ENCODE measurements at places on chromosomes 5 and 9.

DNA sequence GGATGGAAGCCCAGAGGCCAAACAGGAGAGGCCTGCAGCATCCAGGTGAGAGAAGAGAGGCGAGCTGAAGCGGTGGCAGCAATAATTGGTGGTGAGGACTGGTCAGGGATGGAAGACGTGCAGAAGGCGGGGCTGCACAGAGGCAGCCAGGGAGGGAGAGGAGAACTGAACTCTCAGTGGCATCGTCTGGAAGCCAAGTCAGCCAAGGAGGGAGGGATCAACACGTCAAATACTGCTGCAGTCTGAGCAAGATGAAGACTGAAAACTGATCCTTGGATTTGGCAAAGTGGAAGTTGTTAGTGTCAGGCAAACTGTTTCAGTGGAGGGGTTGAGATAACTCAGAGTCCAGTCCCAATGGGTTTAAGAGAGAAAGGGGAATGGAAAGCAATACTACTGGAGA, 145.4 kb downstream of the CDK5RAP2 start:
- peak; percentile 51 for DNase-seq

GRCh38 chr5:67773411-67774266, 441.9 kb upstream of the PIK3R1 start:
- peak; percentile 70 for DNase-seq

DNA sequence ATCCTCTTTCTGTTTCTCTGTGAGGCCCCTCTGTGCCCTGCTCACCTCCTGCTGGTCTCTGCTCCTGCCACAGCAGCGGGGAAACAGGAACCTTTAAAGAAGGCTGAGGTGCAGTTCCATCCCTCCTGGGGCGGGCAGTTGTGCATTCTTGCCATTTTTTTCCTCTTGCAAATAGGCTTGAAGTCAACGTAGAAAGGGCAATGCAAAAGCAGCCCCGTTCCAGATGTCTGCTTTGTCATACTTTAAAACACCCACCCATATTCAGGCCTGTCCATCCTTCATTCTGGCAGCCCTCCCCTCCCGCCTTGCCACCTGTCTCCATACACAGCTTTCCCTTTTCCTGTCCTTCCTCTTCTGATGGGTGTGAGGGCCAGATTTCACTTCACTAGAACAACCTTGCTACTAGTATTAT, 65.4 kb upstream of the KLF9 start:
- peak; percentile 47 for DNase-seq

- no peak for DNase-seq
These were observed 233.4 kb downstream of the NR3C1 start for GRCh38 chr5:143170104-143170503.

DNA sequence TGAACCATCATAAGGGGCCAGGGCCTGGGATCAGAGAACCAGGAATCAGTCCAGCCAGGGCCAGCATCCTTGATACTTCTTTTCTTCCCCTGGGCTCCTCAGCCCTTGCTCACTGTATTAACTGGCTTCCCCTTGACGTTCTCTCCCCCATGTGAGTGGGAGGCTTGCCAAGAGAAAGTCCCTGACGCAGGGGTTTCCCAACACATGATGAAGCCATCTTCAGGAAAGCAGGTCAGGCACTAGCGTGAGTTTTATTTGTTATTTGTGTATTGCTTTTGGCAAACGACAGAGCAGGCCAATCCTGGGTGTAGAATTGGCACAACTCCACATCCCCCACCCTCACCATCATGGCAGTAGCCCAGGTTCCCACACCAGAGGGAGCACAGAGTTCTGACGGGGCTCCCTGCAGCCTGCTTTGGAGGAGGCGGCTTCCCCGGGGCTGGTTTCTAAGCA, 165.5 kb upstream of the NFIL3 start:
- peak; percentile 45 for DNase-seq

DNA sequence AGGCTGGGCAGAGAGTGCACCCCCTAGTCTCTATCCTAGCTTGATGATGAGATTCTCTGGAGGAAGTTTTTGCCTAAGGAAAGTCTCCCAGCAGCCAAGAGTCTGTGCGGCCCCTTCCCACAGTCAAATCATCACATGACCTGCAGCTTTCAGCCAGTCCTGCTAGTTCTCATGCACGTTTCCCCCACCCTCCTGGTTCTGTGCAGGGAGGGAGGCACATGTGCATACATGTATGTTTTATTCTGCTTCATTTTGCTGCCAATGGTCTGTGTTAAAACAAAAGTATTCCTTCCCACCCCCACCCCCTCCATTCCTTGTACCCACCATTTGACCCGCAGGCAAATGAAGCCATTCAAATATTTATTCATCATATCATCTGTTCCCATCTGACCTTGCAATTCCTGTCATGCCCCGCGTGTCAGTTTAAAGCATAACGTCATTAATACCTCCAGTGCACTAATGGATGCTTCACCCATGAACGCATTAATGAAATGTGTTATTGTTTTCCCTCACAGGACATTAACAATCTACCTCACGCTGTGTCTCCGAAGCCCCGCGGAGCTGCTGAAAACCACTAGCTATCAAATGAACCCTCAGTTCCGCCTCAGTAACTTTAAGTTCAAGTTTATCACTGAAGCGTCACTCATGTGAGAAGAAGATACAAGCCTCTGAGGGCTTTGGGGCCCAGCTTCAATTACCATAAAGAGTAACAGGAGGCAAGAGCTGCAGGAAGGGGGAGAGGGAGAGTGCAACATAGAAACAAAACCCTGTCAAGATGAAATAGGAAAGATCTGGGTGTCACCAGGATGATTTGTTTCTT, 139.6 kb downstream of the RASEF start:
- peak; percentile 1 for DNase-seq

- DNase-seq = no peak
These were observed 26.7 kb downstream of the PWWP2A start for GRCh38 chr5:160092514-160092913.

DNA sequence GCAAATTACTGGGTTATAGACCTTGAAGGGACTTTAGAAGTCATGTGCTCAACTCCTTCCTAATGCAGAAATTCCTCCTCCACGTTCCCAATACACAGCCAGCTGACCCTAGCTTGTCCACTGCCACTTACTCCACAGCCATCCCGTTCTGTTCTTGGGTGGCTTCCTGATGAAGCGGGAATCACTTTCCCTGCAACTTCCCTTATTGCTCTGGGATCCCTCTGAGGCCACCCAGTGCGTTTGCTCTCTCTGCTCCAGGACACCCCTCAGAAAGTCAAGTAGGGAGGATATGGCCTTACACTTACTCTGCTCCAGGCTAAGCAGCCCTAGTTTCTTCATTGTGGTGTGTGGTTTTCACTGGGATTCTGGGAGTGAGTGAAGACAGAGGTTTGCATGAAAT, 55.5 kb downstream of the GALNT12 start:
- no peak for DNase-seq

GRCh38 chr9:18855656-18856055, 177.4 kb downstream of the SAXO1 start:
- no peak for DNase-seq

DNA sequence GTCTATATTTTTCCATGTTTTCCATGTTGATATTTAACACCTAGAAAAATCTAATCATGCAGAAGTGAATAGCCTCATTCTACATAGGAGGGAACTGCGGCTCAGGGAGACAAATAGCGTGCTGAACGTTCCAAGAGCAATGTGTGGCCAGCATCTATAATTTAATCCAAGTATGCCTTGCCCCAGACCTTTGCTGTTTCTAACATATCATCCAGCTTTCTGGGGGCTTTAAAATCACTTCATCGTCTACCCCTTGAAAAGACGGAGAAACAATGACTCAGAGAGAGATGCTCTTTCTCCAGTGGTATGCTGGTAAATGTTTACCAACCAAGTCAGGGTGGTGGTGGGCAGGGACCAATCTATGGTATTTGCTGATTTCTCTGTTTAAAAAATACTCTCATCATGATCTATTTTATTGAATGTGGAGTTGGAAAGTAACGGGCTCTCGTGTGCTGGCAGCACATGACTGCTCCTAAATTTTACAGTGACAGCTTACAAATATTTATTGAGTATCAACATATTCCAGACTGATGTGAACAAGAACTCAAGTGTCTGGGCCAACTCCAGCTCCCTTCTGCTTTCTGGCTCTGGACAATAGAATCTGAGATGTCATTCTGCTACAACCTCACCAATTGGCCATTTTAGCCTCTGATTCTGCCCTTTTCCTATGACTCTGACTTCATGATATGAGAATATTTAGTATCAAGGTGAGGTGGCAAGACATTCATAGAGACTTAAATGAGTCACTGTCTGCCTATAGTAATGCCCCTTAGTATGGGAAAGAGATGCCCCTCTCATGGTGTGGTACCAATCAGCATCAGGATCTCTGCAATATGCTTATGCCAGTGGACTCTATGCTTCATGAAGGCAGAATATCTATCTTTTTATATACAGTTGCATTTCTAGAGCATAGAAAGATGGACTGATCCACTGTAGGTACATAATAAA, 407.4 kb upstream of the TNC start:
- DNase-seq = no peak

DNA sequence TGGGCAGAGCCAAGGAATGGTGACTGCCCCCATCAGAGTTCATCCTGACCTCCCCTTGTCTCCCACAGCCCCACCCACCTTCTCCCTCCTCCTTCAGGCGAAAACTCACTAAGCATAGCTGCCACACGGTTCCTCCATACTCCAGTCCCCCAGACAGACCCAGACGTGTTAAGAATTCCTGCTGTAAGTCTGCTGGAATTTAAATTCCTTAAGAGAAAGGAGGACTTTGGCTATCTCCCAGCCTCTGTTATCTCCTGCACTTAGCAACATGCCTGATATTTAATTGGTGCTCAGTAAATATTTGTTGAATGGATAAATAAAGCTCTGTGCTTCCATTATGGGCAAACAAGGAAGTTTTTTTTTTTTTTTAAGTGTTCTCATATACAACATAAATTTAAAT, 213.7 kb downstream of the RFK start:
- peak; percentile 77 for DNase-seq

DNA sequence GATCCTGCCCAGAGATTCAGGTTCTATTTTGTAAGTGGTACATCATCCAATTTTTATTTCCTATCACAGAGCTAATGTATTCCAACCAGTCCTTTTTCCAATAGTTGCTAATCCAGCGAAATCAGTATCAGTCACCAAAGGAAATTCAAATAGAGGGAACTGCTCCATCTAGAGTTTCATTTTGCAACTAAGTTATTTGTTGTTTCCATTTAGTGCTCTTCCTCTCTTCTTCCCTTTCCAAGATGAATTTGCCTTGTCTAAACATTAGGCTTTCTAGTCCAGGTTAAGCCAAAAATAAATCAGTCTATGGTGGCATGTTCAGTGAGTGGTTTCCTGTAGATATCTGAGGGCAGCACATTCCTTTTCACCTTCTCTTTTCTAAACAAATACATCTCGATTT, 79.8 kb upstream of the SPATA31D4 start:
- peak; percentile 43 for DNase-seq
